Esophagus squamous epithelium (tissue), 5 donors: ENCODE measurements at places on chromosomes 7 and 10.

- DNase-seq = no peak
These were observed 8.8 kb downstream of the DLX5 start for GRCh38 chr7:97015756-97016380.

GRCh38 chr10:91536111-91536510 is 96.8 kb downstream of the PPP1R3C start:
- no peak for DNase-seq

DNA sequence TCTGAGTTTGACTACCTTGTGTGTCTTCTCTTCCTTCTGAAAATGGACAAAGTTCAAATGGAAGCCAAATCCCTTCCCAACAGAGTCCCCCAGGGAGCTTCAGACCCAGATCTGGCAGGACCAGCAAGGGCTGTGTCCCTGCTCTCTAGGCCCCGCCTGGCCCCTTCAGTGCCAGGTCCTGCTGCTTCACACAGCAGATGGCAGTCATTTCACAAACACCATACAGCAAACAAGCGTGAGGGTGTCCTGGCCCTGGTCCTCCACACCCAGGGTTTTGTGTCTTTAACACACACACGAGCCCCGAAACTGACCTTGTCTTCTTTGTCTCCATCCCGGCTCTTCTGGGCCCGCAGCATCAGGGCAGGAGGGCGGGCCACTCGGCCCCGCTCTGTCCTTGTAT is 145.0 kb downstream of the TCERG1L start:
- DNase-seq = no peak

DNA sequence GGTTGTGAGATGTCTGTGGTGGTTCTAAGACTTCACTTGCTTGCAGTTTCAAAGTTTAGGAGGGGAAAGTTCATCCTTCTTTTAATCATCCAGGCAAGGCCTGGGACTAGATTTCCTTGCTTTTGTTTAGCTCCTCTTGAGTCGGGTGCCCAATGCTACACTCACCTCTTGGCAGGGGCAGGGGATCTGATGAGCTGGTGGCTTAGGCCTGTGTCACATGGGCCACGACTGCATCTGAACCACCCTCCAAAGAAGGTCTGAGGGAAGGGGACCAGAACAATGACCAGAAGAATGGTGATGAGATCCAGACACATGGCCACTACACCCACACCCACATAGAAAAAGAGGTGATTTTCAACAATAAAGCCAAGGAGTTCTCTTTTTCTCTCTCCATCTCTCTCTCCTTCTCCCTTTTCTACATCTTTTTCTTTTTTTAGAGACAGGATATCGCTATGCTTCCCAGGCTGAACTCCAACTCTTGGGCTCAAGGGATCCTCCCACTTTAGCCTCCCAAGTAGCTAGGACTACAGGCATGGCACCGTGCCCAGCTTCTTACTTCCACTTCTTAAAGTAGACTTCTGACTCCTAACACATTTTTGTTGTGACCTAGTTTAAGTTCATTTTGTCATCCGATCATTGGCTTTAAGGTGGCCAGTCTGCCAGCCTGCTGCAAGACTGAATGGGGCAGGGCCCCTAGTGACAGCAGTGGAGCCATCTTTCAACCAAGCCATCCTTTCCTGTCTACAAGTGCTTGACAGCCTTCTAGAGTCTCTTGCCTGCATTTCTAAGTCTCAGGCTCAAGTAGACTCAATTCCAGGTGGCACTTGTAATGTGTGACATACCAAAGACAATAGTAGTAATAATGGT is 350.9 kb downstream of the RNLS start:
- no peak for DNase-seq

GRCh38 chr10:64261676-64262075 is 740.5 kb downstream of the REEP3 start:
- no peak for DNase-seq

DNA sequence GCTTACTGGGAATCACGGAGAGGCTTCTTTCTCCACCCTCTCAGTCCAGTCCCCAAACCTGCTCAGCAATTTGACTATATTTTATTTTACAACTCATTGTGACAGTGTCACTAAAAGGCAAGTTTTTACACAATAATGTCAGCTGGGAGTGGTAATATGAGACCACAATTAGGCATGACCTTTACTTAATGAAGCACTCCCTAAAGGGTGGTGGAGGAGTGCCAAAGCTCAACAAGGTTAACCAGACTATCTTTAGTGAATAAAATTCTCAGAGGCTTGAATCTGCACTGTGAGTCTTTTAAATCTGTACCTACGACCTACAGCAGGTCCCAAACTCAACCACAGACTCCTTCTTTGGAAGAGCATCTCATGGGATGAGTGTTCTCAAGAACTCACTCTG is 215.6 kb downstream of the TAX1BP1 start:
- no peak for DNase-seq

- DNase-seq = no peak
These were observed 50.8 kb downstream of the FAM53B start for GRCh38 chr10:124693396-124693795.

DNA sequence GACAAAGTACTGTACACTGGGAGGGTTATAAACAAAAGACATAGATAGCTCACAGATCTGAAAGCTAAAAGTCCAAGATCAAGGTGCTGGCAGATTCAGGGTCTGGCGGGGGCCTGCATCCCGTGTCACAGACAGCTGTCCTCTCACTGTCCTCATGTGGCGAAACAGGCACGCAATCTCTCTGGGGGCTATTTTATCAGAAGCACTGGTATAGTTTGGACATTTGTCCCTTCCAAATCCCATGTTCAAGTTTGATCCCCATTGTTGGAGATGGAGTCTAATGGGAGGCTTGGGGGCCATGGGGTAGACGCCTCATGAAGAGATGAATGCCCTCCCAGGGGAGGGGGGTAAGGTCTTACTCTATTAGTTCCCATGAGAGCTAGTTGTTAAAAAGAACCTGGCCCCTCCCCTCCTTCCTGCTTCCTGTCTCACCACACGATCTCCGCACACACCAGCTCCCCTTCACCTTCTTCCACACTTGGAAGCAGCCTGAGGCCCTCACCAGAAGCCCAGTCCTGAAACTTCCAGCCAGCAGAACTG is 72.5 kb upstream of the UCN3 start:
- no peak for DNase-seq

DNA sequence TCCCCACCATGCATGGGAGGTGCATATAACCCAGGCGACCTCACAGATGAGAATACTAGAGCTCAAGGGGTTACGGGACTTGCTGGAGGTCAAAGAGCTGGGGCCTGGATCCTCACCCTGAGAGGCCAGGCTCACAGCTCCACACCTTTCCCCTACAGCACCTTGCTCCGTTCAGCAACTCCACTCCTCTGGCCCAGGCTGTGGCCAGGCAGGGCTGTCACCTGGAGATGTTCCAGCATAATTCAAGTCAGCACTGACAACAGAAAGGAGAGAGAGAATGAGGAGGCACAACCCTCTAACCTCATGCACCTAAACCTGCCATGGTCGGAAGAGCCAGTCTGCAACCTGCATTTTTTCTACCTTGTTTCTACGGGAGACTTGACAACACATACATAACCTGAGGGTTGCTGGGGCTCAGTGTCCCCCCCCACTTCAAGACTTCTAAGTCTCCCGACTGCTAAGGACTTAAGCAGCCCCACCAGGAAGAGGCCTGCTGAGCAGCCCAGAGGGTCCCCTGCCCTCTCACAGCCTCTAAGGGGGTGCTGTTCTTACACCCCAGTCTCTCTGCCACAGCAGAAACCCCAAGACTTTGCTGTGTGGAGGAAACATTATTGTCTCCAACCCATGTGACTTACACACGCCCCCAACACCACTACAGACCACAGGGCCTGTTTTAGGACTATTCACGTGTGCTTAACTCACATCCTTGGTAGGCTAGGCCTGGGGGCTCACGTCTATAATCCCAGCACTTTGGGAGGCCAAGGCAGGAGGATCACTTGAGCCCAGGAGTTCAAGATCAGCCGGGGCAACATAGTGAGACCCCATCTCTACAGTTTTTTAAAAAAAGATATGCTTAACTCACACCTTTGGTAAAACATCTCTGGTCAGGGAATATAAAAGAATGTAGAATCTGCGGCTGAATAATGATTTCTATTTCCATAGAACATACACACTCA is 175.6 kb downstream of the FAM107B start:
- DNase-seq = no peak

DNA sequence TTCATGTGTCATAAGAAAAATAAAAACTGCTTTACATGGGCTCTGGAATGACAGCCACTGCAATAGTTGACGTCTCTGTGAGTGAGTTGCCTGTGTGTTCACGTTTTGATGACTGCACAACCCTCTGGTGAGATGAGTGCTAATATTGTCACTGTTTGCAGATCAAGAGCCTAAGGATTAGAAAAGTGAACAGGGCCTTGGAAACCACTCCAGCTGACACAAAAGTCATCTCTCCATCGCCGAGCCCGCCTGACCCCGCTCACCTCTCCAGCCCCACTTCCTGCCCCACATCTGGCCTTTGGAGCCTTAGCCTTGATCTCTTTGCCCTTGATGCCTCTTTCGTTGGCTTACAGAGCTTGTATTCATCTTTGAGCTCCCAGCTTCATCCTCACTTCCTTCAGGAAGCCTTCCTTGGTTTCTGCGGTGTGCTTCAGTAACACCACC is 351.7 kb downstream of the TCERG1L start:
- DNase-seq = no peak

- no peak for DNase-seq
These were observed 179.2 kb downstream of the ST7 start for GRCh38 chr7:117132321-117133120.

DNA sequence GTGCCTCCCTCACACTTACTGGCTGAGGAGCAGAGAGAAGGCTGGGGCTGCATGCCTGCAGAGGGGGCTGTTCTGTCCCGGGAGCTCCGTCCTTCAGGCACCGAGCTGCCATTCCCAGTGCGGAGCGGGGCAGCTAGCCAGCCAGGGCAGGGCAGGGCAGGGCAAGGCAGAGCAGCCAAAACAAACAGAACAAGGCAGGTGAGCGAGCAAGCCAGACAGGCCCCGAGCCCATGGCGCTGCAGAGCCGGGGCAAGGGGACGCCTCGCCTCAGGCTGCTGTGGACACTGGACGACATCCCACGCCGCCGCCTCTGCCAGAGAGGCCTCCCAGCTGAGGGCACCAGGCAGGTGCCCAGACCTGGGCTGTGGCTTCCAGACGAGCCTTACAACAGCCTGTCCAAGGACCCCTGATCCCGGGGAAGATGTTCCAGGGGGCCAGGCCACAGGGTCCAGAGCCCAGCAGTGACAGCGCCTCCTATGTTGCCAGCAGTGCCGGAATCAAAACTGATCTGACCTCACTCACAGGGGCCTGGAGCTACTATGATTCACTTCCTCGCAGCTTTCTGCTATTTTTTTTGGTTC is 8.2 kb upstream of the NDST2 start:
- no peak for DNase-seq

GRCh38 chr10:85611093-85611740 is 755.4 kb downstream of the GRID1 start:
- no peak for DNase-seq

- no peak for DNase-seq
These were observed 4.8 kb downstream of the CRPPA start for GRCh38 chr7:16416289-16417282.

- DNase-seq = no peak
These were observed 173.3 kb downstream of the SLC16A9 start for GRCh38 chr10:59536167-59537014.

DNA sequence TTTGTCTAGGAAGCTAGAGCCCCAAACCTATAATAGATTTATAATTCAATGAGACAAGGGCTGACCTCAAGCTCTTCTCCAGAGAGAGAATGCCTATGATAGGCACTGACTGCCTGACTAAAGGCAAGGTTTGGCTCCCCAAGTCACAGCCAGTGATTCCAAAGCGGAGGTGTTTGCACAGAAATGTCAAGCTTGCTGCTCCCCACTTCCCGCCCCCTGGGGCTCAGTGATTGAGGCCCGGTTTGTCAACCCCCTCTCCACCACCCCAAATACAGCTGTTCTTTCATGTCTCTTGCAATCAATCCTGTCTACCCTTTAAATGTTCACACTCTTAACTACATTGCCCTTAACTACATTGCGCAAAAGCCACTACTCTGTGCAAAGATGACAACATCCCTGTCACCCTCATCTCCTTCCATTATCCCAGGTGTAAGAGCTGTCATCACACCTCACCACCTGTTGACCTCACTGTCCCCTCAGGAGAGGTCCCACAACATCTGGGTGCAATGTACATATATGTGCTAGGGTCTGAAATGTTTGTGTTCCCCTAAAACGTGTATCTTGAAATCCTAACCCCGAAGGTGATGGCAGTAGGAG is 58.0 kb downstream of the NUDCD3 start:
- DNase-seq = no peak

DNA sequence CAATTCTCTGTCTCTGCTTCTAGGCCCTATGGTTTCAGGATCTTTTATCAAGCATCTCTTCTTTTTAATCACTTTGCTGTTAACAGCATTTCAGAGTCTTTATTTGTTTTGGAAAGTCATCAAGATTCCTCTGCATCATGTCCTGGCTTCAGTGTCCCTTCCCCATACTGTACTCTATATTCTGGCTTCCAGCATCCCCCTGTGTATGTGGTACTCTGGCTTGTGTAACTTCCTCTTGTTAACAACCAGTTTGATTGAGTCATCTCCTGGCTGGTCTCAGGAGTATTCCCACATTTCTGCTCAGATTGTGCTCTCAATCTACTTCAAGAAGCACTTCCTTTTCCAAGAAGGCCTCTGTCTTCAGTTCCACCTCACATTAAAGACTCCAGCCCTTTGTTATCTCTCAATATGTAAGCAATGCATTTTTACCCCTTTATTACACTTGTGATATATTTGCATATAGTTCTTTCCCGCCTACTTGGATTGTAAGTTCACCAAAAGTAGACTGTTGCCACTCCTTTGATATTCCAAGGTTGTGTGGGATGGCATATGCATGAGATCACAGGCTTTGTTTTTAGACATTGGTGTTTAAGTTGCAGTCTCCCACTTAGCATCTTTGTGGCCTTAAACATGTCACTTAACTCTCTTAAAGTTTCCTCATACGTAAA is 15.1 kb upstream of the ATE1 start:
- DNase-seq = no peak

DNA sequence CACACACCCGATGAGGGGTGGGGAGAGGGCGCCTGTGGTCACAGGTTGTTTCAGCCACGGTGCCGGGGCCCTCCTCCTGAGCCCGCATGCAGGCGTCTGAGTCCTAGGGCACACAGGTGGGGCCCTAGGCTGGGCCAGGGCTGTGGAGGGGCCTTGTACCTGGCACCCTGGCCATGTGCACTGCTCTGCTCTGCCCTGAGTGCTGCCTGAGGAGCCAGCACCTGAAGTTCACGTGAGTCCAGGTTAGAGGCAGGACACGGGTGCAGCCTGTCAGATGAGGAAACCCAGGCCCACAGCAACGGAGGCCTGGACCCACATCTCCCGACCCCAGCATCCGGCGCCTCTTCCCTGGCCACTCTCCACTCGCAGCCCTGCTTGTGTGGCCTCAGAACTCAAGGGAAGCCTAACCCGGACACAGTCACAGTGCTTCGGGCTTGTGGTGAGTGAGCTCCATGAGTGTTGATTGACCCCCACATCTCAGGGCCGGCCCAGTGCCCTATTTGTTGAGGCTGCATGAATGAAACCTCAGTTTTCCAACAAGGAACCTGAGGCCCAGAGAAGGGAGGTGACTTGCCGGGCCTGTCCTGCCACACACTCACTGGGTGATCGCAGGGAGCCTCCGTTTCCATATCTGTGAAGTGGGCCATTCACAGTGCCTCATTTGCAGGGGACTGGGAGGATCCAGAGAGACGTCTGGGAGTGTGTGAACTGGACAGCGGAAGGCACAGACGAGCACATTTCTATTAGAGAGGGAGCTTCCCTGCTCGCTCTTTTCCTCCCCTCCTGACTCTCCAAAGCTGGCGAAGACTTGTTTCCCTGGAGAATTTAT is 39.6 kb downstream of the PPIF start:
- no peak for DNase-seq

- DNase-seq = no peak
These were observed 49.4 kb downstream of the CLEC2L start for GRCh38 chr7:139572704-139573385.
